NCI-H187 (cell line): ENCODE measurements at places on chromosomes 4 and X.

DNA sequence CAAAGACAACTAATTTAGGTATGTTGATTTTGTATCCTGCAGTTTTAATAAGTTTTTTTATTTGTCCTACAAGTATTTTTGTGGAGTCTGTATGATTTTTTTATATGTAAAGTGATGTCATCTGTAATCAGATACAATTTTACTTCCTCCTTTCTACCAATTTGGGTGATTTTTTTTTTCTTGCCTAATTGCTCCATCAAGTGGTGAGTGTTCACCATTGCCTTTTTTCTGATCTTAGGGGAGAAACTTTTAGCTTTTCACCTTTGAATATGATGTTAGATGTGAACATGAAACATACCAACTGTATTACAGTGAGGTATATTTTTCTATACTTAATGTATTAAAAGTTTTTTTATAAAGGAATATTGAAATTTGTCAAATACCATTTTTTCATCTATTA lies 362.3 kb downstream of the PABPC4L start:
- DNase-seq, result no peak

DNA sequence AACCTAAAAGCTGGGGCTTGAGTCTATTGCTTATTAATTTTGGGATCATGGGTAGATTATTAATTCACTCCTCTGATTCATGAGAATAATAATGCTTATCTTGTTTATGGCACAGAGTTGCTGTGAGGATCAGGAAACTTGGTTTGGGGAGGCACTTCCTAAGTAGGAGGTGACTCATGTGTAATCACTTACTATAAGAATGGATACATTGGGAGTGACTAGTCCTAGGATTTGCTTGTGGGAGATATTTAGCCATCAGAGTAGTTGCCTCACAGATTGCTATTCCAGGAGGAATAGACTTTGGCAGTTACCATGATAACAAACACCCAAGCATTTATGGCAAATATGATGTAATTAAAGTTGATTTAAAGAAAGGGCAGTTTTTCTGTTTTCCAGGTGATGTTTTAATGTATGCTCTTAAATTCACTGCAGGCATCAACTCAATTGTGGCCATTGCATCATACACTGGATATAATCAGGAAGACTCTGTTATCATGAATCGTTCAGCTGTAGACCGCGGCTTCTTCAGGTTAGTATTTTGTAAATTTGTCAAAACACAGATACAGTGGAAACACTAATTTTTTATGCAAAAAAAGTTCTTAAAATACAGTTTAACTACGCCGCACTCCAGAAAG lies 41.9 kb downstream of the POLR2B start:
- no peak for DNase-seq

DNA sequence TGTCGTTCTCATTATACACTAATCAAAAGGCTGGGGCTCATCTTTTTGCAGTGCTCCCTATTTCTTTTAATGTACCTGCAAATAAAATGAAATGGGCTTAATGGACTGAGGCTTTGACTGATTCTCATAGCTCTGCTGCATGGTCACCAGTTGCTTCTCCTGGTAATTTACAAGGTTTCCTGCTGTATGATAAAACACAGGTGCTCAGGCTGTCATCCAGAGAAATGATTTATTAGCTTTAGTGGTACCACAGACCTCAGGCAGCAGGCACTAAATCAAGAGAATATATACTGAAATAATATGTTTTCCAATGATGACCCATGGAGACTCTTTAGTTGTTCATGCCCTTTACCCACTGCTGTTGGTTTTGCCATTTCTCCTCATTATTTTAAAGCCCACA lies 137.7 kb downstream of the C4orf33 start:
- DNase-seq, result no peak

DNA sequence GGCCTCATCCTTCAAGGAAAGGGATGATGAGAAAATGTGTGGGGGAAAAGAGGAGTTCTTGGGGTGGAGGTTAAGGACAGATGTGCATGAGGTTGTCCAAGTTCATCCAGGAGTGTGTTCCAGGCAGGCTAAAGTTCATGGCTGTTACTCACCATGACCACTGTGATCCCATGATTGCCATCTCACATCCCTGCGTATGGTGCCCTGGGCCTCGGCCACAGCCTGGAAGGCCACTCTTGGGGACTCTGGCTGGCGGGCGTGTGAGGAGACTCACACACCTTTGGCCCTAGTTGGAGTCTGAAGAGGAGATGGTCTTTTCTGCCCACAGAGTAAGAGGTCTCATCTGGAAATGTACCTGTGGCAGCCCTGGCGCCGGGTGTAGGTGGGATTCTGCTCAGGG lies 7.4 kb upstream of the LOC101059915 start:
- DNase-seq, result no peak

DNA sequence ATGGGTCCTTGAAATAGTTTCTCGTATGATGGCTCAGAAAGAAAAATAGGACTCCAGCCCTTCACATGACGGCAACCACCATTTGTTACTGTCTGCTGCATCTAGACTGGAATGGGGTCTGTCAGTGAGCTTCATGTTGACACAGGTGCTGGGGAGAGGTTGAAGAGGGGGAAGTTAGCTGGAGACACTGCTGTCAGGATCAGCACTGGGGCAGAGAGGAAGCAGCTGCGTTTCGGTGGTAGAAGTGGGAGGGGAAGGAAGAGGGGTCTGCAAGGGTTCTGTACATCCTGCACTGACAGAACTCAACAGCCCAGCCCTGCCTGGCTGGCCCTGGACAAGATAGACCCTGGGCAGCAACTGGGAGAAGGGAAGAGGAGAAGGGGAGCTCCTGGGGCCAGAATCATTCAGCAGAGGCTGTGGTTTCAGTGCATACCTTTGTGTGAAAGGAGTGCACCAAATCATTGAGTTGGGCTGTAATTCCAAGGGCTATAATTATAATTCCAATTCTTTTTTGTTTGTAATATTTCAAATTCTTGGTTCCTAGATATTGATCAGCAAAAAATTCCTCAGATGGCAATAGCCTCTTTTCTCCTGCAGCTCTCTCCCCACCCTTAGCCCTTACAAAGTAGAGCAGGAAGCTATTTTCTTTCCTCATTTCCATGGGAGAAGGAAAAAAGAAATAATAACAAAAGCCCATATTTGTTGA lies 119.4 kb upstream of the C1GALT1C1 start:
- no peak for DNase-seq

DNA sequence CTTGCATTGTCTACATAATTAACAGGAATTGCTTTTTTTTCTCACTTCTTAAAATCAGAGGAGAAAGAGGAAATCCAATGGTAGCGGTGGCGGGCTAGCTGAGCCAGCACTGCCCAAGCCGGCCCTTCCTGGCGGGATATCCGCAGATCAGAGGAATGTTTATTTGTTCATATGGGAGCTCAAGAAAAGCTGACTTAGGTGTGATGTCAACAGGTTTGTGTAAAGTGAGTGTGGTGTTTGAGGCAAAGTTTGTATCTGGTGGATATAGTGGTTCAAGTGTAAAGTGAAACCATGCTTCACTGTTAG lies 466 bp upstream of the SLC39A8 start:
- no peak for DNase-seq

GRCh38 chrX:148380650-148381561 lies 119.5 kb upstream of the AFF2 start:
- no peak for DNase-seq

GRCh38 chrX:19331831-19332230 lies 11.9 kb upstream of the PDHA1 start:
- DNase-seq, result no peak

DNA sequence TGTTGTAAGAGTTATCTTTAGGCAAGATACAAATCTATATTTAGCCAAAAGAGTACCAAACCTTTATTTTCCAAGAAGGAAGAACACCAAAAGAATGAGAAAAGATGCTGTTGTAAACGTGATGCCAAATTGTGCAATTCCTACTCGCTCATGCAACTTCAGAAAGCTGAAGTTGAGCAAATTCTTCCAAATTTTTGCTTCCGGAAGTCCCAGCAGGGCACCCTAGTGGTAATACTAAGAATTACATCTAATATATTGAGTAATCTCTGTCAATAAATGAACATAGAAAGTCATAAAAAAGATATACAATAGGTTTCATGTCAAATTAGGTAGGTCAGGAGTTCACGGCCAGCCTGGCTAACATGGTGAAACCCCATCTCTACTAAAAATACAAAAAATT lies 36.0 kb upstream of the SMARCAD1 start:
- no peak for DNase-seq

DNA sequence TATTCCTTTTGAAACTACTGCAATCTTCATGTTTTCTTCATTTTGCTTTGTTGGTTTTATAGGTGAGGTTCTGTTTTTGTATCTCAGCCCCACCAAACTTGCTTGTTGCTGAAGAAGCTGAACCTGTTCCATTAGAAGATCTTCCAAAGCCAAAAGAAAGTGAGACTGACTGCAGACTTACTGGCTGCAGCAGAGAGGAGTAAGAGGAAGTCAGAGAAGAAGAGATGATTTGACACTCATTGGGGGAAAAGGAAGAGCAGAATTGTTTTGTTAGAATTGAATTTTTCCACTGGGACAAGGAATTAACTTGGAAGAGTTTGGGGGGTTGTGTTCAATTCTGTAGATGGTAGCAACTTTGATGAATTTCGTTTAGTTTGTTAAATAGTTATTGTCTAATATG lies 3.1 kb downstream of the TEX13D start:
- no peak for DNase-seq

- DNase-seq, result no peak
These were observed 186.6 kb downstream of the IL1RAPL1 start for GRCh38 chrX:28773807-28774206.

DNA sequence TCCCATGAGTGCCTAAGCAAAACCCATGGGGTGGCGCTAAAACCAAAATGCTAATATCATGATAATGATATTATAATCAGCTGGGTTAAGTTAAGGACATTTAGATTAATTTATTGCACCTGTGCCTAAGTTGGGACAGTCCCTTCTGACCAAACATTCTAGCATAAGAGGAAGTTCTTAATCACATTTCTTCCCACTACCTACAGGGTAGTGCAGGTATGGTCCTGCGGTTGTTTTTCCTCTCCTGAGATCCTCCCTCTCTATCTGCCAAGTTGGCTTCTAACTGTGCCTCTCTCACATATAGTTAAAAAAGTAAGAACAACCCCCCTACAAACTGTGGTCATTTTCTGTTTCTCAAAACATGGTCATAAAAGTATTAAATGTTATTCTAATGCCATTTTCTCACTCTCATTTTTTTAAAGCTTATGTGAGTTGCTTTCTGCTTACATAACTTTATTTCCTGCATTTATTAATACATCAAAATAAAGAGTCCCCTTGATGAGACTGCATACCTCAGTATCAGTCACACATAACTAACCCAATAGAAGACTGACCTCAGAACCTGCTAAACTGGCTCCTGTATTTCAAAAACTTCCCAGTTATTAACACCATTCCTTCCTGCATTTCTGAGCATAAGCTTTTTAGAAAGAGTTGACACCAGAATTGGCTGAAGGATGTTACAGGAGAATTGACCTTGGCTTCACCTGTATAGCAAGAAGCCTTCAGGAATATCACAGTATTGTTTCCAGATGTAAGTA lies 1332.5 kb downstream of the FSTL5 start:
- DNase-seq, result no peak

GRCh38 chr4:94767446-94767845 lies 9.7 kb downstream of the BMPR1B start:
- no peak for DNase-seq

GRCh38 chr4:128366212-128366611 lies 78.6 kb upstream of the PGRMC2 start:
- no peak for DNase-seq

DNA sequence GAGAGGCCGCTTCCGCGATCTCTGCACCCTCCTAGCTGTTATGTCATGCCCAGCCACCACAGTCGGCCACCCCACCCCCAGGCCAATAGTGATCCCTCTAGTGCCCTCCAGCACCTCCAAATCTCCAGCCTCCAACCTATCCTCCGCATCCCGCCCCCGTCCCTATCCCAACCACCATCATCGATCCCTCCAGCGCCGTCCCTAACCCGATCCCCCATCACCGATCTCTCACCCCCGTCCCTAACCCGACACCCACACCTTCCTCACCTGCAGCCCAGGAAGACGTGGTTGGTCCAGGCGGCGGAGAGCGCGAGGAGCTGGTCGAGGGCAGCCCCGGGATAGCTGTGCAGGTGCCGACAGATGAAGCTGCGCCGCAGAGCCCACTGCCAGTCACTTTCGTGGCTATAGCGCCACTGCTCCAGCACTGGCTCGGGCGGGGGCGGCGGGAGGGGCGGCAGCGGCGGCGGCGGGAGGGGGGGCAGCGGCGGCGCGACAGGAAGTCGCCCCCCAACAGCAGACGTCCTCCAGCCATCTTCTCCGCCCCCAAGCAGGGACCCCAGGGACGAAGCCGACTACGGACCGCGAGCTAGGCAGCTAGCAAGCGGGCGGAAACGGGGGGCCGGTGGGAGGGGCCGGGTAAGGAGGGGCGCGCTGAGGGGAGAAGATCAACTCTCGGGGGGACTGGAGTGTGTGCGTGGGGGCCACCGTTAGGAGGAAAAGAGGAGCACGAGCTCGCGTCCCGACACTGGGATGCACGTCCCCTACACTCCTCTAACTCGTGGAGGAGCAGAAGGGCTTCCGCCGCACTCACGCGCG lies 552 bp downstream of the NKRF start:
- DNase-seq, result no peak

GRCh38 chrX:55709735-55710134 lies 7.8 kb upstream of the RRAGB start:
- no peak for DNase-seq

DNA sequence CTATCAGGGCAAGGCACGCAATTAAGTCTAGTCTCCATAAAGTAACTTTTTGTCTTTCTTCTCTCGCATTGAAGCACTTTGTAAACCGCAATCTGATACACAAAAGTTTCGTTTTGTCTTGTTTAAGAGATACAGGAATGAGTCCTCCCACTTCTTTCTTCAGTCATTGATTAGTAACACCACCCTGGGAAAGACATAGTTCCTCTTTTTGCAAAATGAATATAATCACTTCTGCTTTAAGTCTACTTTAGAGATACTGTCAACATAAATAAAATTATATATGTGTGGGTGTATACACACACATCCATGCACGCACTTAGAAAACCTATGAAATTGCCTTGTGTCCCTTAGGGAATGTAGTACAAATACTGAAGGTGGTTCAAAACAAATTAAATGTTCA lies 11.7 kb downstream of the COQ2 start:
- DNase-seq, result no peak

DNA sequence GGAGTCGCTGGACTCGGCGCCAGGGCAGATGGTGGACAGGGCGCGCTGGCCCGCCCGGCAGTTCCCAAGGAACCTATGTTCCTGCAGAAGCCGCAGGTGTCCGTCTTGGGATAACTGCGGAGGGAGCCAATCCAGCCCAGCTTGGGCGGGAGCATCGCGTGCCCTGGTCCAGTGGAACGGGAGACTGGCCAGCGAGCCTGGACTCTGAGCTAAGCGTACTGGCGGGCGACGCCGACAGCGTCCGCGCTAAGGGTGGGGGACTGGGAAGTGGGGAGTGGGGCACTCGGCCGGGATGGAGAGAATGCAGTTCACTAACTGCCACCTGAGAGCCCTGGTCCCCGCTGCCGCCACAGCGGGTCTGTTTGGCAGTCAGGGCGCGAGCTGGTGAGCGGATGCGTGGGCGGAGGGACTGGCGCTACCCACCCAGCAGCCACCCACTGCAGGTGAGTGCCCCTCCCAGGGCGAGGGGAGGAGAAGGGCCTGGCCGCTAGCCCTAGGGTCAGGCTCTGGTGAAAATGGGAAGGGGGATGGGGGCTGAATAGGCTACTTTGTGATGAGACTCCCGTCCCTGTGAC lies 1.3 kb upstream of the MAMLD1 start:
- DNase-seq, result no peak
